T-helper 1 cell (primary cell): ENCODE measurements at places on chromosomes 16 and 17.

GRCh38 chr16:88881675-88882357 is 15.4 kb upstream of the PABPN1L start:
- no peak for DNase-seq

DNA sequence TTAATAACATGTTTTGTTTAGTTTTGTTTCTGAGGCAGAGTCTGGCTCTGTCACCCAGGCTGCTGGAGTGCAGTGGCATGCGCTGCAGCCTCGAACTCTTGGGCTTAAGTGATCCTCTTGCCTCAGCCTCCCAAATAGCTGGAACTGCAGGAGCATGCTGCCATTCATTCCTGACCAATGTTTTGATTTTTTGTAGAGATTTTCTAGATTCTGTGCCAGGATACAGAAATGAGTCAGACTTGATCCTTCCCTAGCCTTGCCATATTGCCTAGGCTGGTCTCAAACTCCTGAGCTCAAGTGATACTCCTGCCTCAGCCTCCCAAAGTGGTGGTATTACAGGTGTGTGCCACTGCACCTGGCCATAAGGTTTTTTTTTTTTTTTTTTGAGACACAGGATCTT is 17.7 kb downstream of the TAOK1 start:
- no peak for DNase-seq

DNA sequence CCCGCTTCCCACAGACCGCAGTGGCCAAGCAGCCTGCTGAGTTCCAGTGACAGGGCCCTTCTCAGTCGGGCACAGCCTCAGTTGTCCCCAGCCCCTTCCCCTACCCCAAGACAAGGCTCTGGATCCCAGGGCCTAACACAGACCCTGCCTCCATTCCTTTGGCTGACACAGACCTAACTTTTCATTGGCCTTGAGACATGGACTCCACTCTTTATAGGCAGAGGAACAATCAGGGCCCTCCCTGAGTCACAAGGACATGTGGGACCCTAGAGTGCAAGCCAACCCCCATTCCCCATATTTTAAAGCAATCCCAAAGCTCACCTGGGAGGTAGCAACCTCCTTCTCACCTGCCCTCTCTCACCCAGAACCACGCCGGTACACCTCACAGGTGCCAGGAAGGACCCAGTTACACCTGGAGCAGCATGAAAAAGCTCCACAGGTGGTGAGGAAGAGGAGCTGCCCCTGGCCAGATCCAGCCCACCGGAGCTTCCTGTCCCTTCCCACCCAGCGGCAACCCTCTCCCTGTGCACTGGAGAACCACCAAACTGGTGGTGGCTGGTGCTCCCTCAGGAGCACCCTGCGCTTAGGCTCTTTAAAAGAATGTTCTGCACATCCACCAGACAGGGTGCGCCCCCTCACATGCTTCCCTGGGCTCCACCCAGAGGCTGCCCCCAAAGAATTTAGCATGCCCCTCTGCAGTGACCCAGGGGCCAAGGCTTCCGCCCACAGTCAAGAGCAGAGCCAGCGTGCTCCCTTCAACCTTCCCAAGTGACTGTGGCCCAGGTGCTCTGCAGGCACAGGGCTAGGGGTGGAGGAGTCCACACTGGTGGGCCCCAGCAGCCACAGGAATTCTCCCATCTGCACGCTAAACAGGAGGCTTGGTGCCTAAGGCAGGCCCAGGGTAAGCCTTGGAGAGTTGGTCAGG is 3.4 kb downstream of the MNT start:
- DNase-seq: no peak

DNA sequence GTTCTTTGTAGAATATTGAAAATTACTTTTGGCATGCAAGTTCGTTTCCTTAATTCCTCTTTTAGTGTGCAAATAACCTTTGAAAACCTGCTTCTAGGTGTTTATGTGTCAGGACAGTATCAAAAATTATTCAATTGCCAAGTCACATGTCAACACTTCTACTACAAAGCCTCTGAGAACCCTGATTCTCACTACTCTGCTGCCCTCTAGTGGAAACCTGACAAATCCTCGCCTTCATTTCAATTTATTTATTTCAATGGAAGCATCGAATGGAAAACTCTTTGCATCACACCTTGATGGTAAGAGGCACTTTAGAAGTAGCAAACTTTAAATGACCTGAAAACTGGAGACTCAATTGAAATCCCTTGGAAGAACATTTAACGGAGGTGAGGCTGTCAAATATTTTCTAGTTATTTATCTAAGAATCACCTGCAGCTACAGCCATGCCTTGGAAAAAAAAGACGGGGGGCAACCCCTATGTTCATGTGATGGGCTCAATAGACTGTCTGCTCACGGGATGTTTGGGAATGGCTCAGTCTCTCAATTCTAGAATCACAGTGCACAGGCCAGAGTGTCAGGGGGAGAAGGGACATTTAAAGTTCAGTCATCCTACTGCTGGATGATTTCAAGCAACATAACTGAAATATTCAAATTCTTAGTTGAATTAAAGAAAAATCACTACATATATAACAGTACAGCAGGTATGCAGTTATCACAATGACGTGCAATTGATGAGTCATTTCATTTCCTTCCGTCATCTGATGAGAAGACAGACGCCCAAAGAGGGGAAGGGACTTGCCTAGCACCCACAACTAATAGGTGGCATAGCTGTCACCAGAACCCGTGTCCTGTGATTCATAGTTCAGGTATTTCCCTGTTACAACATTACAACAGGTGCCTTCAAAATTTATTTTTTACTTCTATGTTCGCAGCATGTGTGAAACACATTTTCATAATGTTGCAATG is 563.9 kb downstream of the TOX3 start:
- DNase-seq: peak; percentile 20

GRCh38 chr16:68399456-68399855 is 48.9 kb downstream of the SMPD3 start:
- no peak for DNase-seq
